Activated naive CD8-positive, alpha-beta T cell treated with anti-CD3 and anti-CD28 coated beads, Interleukin-2, amount 10 ng/mL, durations not matched to agents 7 days and 5 days (primary cell): ENCODE measurements at places on chromosomes 12 and 14. TPM values are rescaled to one million over a fixed set of nuclear protein-coding genes. Genes with fewer than 3 reads are reported as not detected.

Gene TAS2R10
- total RNA-seq = 0.58 TPM

Gene DLGAP5
- 79.7 TPM for total RNA-seq

Gene INHBC
- total RNA-seq = 0.14 TPM

Gene PLBD2
- 13.6 TPM for total RNA-seq

- no peak overlapping the region for H3K27ac ChIP-seq
- DNase-seq = no peak
- peaks cover 2% of the 10 kb centered on the region for H3K4me1 ChIP-seq
- H3K27me3 ChIP-seq = no peaks in the 10 kb centered on the region
- no peak overlapping the region for H3K4me3 ChIP-seq
Observed at GRCh38 chr12:51098611-51099010, 15.2 kb upstream of the CSRNP2 start.

DNA sequence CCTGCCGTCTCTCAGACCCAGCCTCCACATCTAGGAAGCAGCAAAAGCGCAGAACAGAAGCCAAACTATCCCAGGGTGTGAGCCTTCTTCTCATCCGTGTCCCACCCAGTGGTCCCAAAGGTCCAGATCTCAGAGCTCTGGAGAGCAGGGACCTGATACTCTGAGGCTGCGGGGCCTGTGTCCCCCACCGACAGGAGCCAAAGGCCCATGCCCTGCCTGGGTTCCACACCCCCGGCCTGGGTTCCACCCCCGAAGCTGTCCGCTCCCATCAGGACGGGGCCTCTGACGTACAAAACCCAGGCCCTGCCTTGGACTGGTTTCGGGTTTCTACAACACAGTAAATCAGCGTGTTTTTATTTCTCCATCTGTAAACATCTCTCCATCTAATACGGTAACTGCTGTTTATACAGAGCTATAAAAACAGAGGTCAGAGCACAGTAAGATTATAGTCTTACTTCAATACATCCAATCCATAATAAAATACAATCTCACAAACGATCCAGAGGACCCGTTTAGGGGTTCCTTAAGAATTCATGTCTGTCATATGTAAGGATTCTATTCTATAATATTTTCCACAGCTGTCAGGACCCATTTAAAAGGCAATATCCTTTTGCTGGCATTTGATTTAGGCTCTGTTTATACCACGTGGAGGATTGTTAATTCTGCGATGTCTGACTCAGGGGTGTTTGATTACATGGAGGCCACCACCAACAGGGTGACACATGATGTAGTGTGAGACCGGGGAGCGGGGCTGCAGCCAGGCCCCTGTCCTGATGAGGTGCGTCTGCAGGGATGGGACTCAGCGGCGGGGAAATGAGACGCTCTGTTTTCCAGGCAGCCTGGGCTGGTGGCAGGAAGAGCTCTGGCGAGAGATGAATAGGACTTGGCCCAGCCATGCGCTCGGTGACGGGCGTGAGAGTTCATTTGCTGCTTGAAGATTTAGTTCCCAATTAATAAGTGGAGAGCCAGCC, 110.3 kb downstream of the DICER1 start:
- H3K4me3 ChIP-seq = no peak overlapping the region
- no peaks in the 10 kb centered on the region for H3K36me3 ChIP-seq
- no peak overlapping the region for H3K27ac ChIP-seq

DNA sequence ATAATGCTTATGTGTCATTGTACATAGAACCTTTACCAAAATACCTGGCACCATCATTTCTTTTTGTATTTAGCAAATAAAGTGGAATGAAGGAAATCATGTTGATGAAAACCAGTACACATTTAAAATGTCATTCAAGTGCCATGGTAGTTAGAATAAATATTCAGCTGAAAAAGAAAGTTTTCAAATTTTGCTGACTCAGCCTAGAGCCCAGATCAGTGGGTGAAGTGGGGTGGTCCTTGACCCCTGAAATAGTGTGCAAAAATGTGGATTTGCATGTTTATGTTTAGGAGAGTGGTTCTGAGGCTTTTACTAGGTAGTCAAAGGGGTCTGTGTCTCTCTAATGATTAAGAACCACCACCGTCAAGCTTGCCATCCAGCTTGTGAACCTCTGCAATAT, 418.7 kb downstream of the ETNK1 start:
- H3K36me3 ChIP-seq = no peaks in the 10 kb centered on the region
- no peaks in the 10 kb centered on the region for H3K4me1 ChIP-seq
- no peaks in the 10 kb centered on the region for H3K27me3 ChIP-seq
- no peak for DNase-seq
- no peak overlapping the region for H3K27ac ChIP-seq

DNA sequence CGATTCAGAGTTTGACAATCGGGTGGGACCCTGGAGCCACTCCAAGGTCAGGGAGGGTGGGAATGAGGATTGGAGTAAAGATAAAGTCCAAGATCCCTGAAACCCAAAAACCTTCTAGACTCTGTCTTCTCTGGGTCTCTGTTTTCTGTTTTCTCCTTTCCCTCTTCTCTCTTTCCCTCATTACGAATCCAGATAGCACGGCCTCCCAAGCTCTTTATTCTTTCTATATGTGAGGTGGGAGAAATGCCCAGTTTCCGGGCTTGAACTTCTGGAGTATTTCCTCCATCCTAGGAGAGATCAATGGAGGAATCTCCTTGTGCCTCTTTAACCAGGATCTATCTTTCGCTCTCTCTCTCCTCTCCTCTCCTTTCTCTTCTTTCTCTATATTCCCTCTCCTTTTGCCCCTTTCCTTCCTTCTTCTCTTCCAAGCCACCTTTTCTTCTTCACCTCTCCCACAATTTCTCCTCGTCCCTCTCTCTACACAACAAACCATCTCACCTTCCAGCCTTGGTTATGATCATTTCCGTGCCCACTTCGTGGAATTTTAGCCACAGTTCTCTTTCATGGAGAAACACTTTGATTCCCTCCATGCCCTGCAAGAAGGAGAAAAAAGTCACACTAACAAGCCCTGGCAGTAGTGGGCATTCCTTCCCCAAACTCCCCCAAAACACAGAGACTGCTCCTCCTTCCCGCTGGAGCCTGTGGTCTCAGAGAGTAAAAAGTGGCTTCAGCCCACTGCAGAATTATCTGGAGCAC, 4.4 kb downstream of the TBX5 start:
- no peaks in the 10 kb centered on the region for H3K4me1 ChIP-seq
- H3K4me3 ChIP-seq = no peak overlapping the region
- no peak for DNase-seq
- no peaks in the 10 kb centered on the region for H3K36me3 ChIP-seq

GRCh38 chr12:3200814-3201233, 123.6 kb downstream of the TSPAN9 start:
- H3K36me3 ChIP-seq = no peaks in the 10 kb centered on the region
- DNase-seq = no peak
- H3K4me3 ChIP-seq = no peak overlapping the region
- no peak overlapping the region for H3K27ac ChIP-seq
